RWPE2 (cell line): ENCODE measurements at places on chromosomes 1 and 21.

GRCh38 chr1:224894915-224895314, 34.6 kb upstream of the DNAH14 start:
- H3K4me3 ChIP-seq: no peak overlapping the region
- H3K27ac ChIP-seq: no peak overlapping the region
- H3K36me3 ChIP-seq: no peaks in the 10 kb centered on the region

GRCh38 chr1:53592521-53592982, 133.4 kb downstream of the DMRTB1 start:
- H3K36me3 ChIP-seq: no peaks in the 10 kb centered on the region
- DNase-seq: no peak
- H3K27me3 ChIP-seq: no peaks in the 10 kb centered on the region

GRCh38 chr1:116654351-116654750, 13.2 kb downstream of the IGSF3 start:
- no peak for DNase-seq
- H3K4me1 ChIP-seq: no peaks in the 10 kb centered on the region
- no peak overlapping the region for H3K27ac ChIP-seq
- no peaks in the 10 kb centered on the region for H3K27me3 ChIP-seq

DNA sequence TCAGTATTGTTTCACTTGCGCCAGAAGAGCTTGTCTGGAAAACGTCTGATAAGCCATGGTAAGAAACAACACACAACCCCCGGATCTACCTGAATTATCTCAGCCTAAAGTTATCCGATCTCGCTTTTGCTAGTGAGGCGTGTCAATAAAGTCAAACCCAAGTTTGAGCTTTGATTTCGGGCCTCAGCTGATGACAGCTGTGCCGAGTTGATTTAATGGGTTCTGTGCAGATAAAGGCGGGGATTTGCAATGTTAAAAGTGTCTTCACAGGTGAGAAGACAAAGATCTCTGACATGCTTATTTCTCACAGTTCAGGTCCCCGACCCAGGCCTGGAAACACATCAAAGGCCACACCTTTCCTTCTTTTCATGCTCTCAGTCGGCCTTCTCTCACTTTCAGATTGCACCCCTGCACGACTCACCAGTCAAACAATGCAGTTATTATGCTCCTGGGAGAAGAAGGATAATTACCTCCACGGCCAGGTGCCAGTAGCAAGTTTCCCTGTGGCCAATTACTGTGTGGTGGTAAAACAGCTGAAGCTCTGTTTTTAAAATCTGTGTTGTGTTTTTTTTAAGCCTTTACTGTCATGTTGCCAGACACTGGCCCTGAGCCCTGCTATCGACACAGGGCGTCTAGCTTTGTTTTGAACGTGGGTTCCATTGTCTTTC, 245.3 kb upstream of the RUNX1 start:
- H3K4me3 ChIP-seq: no peak overlapping the region
- H3K4me1 ChIP-seq: peaks cover 6% of the 10 kb centered on the region
- DNase-seq: no peak
- no peaks in the 10 kb centered on the region for H3K27me3 ChIP-seq

GRCh38 chr1:59687081-59687480, 127.7 kb upstream of the HOOK1 start:
- DNase-seq: no peak
- H3K36me3 ChIP-seq: no peaks in the 10 kb centered on the region
- no peaks in the 10 kb centered on the region for H3K27me3 ChIP-seq
- no peak overlapping the region for H3K4me3 ChIP-seq
- no peaks in the 10 kb centered on the region for H3K4me1 ChIP-seq

DNA sequence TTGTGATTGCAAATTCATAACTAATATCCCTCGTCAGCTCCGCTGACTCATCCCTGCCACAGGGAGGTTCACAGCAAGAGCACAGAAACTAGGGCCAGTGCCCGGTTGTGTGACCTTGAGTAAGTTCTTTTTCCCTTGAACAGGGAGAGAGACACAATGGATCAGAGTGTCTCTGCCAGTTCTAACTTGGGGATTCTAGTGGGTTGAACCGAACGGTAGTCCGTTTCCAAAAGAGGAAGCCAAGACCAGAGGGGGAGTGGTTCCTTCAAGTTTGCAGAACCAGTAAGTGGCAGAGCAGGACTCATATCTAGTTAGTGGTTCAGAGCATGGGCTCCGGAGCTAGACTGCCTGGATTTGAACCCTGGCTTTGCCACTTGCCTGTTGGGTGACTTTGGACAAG, 4.9 kb upstream of the SHISA4 start:
- DNase-seq: no peak
- H3K4me3 ChIP-seq: no peak overlapping the region
- H3K4me1 ChIP-seq: peaks cover 25% of the 10 kb centered on the region
- no peaks in the 10 kb centered on the region for H3K36me3 ChIP-seq
- H3K27ac ChIP-seq: no peak overlapping the region
- H3K27me3 ChIP-seq: no peaks in the 10 kb centered on the region

DNA sequence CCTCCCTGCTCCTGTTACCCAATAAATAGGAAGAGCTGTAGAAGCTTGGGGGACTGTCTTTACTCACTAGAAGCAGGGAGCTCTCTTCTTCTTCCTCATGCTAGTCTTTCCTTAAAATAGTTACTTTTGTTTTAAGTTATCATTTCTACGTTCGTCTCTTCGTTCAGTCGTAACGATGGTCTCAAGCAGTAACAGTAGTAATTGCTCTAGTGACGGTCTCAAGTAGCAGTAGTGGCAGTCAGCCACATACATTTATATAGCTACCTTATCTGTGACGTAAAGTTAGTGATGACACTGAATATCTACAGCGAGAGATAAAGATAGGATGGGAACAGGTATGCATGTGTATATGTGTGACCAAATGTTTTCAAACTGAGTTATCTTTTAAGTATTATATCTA, 15.4 kb upstream of the ERO1B start:
- no peak overlapping the region for H3K4me3 ChIP-seq
- no peak for DNase-seq
- H3K27ac ChIP-seq: no peak overlapping the region
- no peaks in the 10 kb centered on the region for H3K27me3 ChIP-seq
- H3K4me1 ChIP-seq: no peaks in the 10 kb centered on the region

DNA sequence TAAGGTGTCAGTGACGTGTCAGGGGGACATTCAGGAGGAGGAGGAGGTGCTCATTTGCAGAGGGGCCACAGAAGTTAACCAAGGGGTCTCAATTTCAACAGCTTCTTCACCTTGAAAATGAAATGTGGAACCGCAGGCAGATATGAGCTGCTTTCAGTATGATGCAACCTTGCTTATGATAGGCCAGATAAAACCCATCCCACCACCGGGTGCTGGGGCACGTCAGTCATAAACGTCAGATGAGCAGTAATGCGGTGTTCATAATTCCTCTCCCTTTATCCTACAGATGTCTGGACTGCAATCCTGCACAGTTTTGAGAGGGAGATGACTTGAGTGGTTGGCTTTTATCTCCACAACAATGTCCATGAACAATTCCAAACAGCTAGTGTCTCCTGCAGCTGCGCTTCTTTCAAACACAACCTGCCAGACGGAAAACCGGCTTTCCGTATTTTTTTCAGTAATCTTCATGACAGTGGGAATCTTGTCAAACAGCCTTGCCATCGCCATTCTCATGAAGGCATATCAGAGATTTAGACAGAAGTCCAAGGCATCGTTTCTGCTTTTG, 1.7 kb downstream of the PTGFR start:
- no peaks in the 10 kb centered on the region for H3K36me3 ChIP-seq
- H3K4me1 ChIP-seq: no peaks in the 10 kb centered on the region
- H3K27me3 ChIP-seq: no peaks in the 10 kb centered on the region
- no peak overlapping the region for H3K4me3 ChIP-seq

DNA sequence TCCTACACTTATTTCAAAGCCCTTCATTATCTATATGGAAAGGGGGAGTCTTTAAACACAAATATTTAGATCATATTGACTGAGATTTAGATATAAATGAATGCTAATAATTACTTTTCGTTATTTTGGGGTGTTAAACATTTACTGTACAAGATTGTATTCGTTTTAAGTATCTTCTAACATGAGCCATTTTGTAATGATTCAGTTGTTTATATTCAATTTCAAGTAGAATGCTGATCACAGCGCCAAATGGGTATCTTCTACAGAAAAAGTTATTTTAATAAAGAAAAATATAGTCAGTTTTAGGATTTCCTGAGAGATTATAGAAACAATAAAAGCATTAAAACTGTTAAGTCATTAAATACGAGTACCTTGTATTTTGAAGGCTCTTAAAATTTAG, 104.5 kb upstream of the HNRNPU start:
- no peak overlapping the region for H3K4me3 ChIP-seq
- peaks cover 17% of the 10 kb centered on the region for H3K4me1 ChIP-seq
- no peak for DNase-seq
- H3K36me3 ChIP-seq: no peaks in the 10 kb centered on the region

DNA sequence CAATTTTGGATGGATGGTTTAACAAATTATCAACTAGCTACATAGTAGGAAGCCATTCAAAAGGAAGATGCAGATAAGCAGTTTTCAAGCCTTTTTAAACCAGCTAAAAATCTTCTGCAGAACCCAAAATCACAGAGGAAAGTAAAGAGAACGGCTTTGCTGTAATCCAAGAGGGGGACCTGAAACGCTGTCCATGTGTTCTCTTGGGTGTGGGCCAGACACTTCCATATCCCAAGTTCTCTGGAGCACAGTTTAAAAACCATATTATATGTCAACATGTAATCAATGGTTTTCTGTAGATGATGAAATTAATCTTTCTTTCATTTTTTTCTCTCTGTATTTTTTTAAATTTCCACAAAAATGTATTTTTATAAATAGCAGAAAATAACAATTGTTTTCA, 90.5 kb downstream of the SELENOF start:
- no peak overlapping the region for H3K27ac ChIP-seq
- no peaks in the 10 kb centered on the region for H3K36me3 ChIP-seq
- H3K4me1 ChIP-seq: no peaks in the 10 kb centered on the region
- H3K4me3 ChIP-seq: no peak overlapping the region

DNA sequence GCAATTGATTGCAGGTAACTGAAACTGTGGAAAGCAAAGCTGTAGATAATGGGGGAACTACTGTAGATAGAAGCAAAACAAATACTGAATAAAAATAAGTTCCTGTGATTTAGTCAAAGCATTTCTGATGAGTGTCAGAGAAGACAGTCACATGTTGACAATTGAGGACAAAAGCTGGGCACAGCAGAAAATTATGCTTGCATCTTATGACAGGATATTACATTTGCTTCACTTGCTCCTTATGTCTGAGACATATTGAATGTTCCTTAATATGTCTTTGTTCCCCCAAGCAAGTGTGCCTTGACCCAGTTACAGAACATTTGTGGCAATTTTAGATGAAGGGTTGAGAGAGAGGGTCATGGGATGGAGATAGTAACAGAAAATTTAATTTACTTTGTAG, 526.0 kb upstream of the B3GALT2 start:
- peaks cover 8% of the 10 kb centered on the region for H3K4me1 ChIP-seq
- no peak overlapping the region for H3K4me3 ChIP-seq
- DNase-seq: no peak
- H3K27ac ChIP-seq: no peak overlapping the region
- no peaks in the 10 kb centered on the region for H3K36me3 ChIP-seq
- no peaks in the 10 kb centered on the region for H3K27me3 ChIP-seq

GRCh38 chr1:87086120-87086519, 171.7 kb downstream of the HS2ST1 start:
- H3K4me3 ChIP-seq: no peak overlapping the region
- H3K36me3 ChIP-seq: no peaks in the 10 kb centered on the region
- DNase-seq: no peak
- no peak overlapping the region for H3K27ac ChIP-seq

- no peak overlapping the region for H3K4me3 ChIP-seq
- H3K36me3 ChIP-seq: no peaks in the 10 kb centered on the region
Measured at GRCh38 chr1:231584117-231584516, 42.5 kb upstream of the DISC1 start.

GRCh38 chr1:217895841-217896240, 264.7 kb downstream of the SPATA17 start:
- no peaks in the 10 kb centered on the region for H3K27me3 ChIP-seq
- H3K4me1 ChIP-seq: no peaks in the 10 kb centered on the region
- H3K4me3 ChIP-seq: no peak overlapping the region

- DNase-seq: no peak
- H3K27ac ChIP-seq: no peak overlapping the region
- H3K4me1 ChIP-seq: peaks cover 11% of the 10 kb centered on the region
- H3K27me3 ChIP-seq: no peaks in the 10 kb centered on the region
- H3K36me3 ChIP-seq: peaks cover 53% of the 10 kb centered on the region
Measured at GRCh38 chr1:46285730-46286477, 17.5 kb downstream of the LRRC41 start.
